ENCODE measurements at places on chromosomes 5 and 9.
A peak's percentile ranks its signal among the peaks of the same experiment; 100 is the strongest.

DNA sequence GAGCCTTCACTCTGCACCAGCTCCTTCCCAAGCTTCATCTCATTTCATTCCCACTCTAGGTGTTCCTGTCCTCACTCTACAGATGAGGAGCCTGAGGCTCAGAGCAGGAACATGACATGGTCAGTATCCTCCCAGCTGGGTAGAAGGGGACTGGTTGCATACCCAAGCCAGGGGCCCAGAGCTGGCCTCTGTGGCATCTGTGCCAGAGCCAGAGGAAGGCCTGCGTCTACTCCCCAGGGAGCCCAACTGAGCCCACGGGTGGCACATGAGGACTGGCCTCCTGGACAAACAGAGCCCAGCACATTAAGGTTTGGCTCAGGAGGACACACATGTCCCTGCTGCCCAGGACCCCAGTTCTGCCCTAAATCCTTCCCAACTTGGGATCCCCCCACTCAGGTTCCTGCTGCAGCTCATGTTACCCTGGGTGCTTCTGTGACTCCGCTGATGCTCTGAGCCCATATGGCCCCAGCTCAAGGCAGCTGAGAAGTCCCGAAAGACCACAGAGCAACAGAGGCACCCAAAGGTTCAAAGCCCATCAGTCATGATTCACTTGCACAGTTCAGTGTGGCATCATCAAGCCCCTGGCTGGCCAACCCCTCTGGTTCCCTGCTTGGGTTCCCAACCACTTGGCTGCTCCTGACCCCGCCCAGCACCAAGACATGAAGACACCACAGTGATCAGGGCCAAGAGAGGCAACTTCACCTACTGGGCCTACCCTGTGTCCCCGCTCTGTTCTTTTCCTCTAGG, 8.5 kb upstream of the NEURL1B start:
- DNase-seq: no peak

- no peak for DNase-seq
Measured at GRCh38 chr5:175920231-175920811, 47.8 kb downstream of the THOC3 start.

GRCh38 chr5:50653946-50654345, 12.5 kb upstream of the PARP8 start:
- no peak for DNase-seq

GRCh38 chr5:149414405-149415065, 35.4 kb upstream of the IL17B start:
- peak; percentile 88 for DNase-seq

DNA sequence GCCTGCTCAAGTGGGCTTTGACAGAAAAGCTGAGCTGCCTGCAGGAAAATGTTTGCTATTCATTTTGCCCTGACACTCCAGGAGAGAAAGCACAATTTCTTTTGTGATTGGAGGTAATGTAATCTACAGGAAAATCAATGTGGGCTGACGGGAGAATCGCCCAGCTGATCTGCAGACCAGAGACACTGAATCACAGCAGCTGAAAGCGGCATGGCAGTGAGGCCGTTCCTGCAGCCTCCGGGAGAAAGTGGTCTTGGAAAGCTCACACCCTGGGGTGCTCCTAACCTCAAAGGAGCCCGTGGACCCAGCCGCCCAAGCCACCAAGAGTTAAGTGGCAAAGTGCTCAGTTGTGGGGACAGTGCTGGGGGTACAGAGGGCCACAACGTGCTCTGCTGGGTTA, 593.6 kb downstream of the BNC2 start:
- DNase-seq: no peak

DNA sequence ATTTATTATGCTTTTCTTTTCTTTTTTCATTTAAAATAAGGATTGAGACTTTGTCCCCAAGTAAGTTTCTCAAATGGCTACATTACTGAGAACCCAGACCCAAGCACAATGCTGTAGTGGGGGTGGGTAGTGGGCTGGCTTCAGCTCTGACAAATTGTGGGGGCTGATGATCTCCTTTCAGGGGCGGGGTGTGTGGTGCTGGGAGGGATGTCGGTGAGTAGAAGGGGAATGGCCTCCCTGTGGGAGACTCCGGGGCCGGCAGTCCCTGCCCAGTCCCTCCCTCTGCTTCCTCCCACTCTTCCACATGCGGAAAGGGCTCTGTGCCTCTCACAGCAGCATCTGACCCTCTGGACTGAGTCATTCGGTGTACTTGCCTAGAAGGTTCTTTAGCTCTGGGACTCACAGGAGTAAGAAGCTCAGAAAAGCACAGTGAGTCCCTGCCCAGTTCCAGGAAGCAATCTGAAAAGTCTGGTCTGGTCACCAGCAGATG, 14.3 kb downstream of the CD180 start:
- DNase-seq: peak; percentile 87

DNA sequence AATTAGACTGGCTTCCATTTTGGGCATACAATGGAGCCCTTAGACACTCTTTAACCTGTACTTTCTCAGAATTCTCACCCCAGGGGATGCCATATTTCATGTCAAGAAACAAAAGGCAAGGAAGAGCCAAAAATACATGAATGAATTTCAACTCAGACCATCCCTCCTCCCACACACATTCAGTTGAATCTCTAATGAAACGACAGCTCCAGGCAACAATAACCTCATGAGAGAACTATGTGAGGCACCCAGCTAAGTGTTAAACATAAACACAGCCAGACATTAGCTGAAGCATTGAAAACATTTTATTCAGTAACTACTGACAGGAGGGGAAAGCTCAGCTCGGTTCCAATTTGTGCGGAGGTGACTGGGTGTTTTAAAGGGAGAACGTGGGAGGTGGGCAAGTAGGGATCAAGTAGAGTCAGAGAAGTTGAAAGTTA, 1359.1 kb upstream of the CDH9 start:
- no peak for DNase-seq

DNA sequence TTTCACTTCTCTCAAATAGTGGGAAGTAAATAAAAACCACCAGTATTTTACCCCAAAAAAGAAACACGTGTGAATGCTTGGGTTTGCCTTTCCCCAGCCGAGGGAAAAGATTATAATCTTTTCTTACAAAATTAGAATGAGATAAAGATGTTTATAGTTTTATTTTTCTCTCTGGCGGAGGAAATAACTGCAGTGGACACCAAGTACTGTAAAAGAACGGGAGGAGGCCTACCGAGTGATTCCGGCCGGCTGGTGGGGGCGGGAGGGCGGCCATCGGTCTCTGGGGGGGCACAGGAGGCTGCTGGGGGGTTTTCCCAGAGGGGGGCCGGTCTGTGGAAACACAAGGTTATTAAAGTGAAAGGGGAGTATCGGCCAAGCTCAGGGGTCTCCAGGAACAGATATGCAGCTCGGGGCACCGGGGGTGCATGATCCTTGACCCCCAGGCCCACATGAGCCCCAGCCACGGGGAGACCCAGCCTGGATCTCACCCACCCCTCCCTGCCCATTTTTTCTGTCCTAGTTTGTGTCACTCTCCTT, 29.4 kb downstream of the LCP2 start:
- no peak for DNase-seq

DNA sequence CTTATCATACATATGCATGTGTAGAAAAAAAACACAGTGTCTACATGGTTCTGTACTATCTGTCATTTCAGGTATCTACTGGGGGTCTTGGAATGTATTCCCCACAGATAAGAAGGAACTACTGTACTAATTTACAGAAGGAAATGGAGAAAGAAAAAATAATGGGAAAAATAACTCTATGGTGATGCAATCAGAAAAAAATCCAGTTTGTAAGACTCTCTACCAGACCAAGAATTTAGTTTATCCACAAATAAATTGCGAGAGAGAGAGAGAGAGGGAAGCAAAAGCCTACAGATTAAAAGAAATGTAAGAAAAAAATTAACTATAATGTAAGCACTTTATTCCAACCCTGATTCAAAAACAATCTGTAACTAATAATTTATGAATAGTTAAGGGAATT, 708.6 kb upstream of the ZNF608 start:
- DNase-seq: peak; percentile 38

DNA sequence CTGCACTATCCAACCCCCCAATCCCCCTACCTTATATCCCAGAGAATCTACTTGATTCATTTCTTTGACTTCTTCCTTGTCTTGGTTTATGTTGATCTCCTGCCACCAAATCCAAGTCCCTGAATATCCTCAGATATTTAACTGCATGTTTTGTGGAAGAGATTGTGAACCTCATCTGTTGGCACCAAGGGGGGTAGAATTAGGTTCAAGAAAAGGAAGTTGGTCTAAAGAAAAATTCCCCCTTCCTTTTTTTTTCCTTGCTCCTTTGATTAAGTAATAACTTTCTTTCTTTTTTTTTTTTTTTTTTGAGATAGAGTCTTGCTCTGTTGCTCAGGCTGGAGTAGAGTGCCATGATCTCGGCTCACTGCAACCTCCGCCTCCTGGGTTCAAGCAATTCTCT, 526 bp upstream of the CD14 start:
- DNase-seq: no peak

- no peak for DNase-seq
Measured at GRCh38 chr9:96068511-96068910, 193.0 kb downstream of the ERCC6L2 start.

DNA sequence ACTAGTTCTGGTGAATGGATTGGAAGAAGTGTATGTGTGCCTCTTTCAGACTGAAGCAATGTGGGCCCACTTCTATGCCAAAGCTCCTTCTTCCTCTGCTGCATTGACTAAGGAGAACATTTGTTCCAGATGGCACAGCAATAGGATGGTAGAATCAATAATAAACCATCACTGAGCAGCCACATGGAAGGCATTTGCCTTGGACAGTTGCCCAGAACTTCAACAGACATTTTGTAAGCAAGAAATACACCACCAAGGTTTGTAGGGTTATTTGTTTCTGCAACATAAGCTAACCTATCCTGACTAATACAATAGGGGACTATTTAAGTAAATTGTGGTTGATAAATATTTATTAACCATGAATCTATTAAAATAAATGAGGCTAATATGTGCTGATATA, 37.7 kb upstream of the CSNK1G3 start:
- no peak for DNase-seq

GRCh38 chr9:134229466-134230091, 65.2 kb upstream of the RNU6ATAC start:
- DNase-seq: no peak

DNA sequence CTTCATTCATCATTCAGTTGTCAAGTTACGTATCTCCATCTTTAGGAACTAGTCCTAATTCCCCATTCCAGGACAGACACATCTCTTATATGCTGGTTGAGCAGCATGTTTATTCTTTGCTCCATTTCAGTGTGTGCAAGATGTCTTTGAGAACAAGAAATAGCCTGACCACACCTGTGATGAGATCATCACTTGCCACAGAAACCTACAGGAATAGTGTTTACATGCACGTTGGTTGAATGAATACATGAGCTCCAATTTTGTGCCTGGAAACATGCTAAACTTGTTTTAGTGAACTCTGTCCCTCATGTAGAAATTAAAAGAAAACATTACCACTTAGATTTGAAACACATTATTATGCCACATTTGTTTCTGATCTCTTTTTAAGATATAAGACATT, 489.1 kb downstream of the CDH18 start:
- no peak for DNase-seq

GRCh38 chr9:133610845-133611244, 1.7 kb upstream of the FAM163B start:
- DNase-seq: no peak

GRCh38 chr5:115602591-115603125, 379 bp upstream of the TICAM2 start:
- DNase-seq: no peak

DNA sequence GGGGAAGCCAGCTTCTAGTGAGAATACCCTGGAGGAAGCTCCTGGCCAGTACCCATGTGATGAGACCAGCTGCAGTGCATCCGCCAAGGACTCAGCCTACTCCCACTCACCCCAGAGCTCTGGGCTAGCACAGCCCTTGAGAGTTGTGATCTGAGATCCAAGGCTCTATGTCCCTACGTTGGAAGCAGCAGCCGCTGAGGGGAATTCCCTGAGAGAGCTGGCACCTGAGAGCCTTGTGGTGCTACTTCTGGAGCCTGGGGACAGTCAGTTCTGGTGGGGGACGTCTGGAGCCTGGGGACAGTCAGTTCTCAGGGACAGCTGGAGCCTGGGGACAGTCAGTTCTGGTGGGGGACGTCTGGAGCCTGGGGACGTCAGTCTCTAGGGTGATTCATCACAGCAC, 39.2 kb downstream of the PDZD2 start:
- DNase-seq: no peak

GRCh38 chr5:149264439-149265067, 7.1 kb upstream of the AFAP1L1 start:
- peak; percentile 57 for DNase-seq

DNA sequence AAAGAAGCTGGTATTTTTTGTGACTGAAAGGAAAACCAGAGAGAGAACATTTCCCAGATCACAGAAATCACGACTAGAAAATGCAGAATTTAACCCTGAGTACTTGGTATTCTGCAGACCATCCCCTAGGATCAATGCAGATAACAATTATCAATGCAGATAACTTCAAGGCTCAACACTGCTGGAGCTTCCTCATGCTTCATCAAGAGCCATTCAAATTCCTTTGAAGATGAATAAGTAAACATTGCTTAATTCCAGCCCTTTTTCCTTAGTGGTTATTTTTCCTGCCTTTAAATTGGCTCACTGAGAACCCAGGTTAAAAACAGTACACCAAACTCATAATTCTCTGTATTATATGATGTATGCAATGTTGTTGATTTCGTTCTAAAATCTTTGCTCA, 370.1 kb upstream of the TLE4 start:
- DNase-seq: no peak

DNA sequence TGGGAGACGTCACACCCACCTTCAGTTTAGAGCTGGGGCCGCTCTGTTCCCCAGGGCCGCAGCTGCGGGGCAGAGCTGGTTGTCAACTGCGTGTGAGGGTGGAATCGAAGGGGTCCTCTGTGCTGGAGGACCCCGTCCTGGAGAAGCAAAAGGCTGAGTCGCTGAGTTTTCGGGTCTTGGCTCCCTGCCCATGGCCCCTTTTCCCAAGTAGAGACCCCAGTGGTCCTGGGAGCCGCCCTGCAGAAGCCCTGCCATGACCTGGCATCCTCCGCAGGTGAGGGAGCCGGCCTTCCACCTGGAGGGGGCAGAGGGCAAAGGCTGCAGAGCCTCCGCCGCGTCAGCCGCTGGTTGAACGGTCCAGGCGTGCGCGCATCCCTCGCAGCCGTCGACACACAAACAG, 90.4 kb upstream of the COL5A1 start:
- DNase-seq: no peak

DNA sequence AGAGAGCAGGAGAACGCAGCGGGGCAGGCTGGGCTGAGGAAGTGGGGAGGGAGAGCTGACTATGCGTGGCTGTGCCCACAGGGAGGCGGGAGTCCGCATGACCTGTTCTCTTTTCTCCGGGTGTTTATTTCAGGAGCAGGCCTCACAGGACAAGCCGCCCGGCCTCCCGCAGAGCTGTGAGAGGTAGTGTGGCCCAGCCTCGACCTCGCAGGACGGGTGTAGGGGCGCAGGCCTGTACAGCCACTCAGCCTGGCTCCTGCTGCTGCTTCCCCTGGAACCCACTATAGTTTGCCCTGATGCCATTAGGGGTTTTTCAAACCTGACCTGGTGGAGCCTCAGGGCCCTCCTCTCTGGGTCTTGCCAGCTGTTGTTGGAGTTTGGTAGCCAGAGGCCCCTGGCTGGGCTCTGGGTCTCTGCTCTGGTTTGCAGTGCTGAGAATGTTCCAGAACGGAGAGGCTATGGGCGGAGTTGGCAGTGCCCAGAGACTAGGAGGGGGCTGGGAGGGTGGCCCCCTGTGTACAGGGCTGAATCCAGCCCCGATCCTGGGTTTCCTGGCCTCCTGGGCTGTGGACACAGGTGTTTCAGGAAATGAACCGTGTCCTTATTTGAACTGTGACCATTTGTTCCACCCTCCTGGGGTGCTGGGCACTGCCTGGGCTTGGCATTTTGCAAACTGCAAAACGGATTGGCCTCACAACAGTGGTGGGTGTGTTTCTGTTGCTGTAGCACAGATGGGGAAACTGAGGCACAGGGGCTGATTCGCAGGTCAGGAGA, 78.8 kb downstream of the WNK2 start:
- no peak for DNase-seq

- DNase-seq: peak; percentile 52
Measured at GRCh38 chr9:137619240-137620047, 639 bp downstream of the EHMT1 start.
